ENCODE measurements at places on chromosomes 13 and 19.
A peak's percentile ranks its signal among the peaks of the same experiment; 100 is the strongest.

- DNase-seq, result no peak
Observed at GRCh38 chr19:41330946-41331678, 21.1 kb downstream of the CCDC97 start.

DNA sequence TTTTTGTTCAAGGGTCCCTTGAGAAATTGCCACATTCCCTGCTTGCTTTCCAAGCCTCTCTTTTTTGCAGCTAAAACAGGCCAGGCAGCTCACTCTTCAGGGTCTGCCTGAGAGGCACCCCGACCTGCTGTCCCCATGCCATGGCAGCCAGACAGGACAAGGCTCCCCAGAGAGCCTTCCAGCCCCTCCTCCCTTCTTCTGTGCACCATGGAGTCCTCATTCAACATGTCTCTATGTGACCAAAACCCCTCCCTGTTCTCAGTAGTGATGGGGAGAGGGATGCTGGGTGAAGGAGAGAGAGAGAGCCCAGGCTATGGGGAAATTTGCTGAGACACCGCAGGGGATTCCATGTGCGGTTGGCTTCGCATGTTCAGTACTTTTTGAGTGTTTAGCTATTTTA, 384.2 kb upstream of the ZNF507 start:
- DNase-seq, result no peak

- no peak for DNase-seq
Observed at GRCh38 chr13:99374994-99375737, 68.0 kb upstream of the GPR183 start.

DNA sequence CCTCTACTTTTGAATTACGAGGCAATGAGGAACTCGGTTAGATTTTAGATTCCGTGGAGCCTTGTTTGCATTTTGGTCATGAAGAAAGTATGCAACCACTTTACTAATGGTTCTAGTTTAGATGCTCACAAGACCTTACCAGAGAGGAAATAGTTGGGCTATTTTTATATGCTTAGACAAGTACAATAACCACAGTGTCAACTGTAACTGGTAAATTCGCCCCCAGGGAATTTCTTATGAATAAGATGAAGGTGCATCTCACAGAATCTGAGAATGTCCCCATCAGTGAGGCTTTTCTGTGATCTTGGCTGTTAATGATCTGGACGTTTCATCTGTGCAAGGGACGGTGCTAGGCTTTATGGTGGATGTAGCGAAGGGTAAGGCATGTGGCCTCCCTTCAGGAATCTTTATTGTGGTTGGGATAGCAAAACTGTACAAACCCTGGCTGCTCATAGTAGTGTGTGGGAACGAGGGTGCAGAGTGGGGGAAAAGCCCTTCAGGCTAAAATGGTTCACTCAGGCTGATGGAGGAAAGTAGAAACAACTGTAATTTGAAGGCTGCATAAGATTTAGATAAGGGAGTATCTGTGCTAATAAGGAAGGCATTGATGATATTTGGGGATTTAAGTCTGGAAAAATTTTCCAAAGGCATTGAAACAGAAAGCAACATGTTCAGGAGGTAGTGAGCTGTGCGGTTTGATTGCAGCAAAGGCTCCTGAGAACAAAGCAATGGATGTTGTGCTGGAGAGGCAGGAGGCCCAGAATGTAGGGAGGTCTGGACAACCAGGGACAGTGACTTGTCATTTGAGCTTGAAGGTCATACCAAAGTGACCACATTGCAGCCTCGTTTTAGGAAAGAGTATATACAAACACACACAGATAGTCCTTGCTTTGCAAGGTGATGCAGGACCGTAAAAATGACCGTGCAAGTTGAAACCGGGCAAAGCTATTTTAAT, 28.4 kb downstream of the UBAC2 start:
- DNase-seq, result peak; percentile 56

- no peak for DNase-seq
Observed at GRCh38 chr13:79775830-79776229, 294.9 kb downstream of the NDFIP2 start.

GRCh38 chr13:100529666-100530377, 58.8 kb downstream of the GGACT start:
- DNase-seq, result no peak

Data from GM18507 (cell line).